ENCODE measurements at places on chromosomes 6 and 20.

- no peak for DNase-seq
Observed at GRCh38 chr6:33717934-33718455, 6.5 kb upstream of the UQCC2 start.

- no peak for DNase-seq
Observed at GRCh38 chr6:5998711-5999687, 7.7 kb downstream of the NRN1 start.

DNA sequence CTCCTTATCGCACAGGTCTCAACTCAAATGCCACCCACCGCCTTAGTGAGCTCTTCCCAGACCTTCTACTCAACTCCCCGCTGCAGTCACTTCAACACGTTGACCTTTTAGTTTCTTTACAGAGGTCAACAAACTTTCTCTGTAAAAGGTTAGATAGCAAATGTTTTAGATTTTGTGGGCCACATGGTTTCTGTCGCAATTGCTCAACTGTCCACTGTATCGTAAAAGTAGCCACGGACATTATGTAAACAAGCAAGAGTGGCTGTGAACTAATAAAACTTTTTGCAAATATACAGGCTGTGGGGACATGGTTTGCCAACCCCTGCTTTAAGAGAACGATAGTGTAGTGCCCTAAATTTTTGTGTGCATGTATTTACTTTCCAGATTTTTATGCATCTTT is 247.6 kb upstream of the TSHZ2 start:
- DNase-seq = no peak

DNA sequence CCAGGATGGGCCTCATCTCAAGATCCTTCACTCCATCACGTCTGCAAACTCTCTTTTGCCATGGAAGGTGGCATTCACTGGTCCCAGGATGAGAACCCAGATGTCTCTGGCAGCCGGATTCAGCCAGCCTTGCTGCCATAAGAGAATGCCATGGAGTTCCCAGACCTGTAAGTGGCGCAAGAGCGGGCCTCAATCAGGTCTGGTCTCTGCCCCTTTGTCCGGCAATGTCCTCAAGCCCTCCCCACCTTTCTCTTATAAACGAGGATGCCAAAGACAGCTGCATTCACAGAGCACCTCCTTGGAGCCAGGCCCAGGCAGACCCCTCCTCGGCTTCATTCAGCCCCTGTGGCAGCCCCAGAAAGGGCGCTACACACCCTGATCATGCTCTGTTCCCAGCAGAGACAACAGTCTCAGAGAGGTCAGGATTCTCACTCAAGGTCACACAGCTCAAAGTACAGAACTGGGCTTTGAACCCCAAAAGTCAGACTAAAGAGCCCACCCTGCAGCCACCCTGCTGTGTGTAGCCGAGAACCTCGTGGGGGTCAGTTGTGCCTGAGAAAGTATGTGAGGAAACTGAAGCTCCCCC is 263.7 kb downstream of the TAF4 start:
- no peak for DNase-seq
